Fibroblast of skin of scalp (primary cell): ENCODE measurements at places on chromosomes 6 and 20.

- no peak for DNase-seq
Observed at GRCh38 chr6:43806043-43806757, 36.2 kb downstream of the VEGFA start.

- DNase-seq, result no peak
Observed at GRCh38 chr20:25690427-25690826, 6.2 kb downstream of the ZNF337 start.

- DNase-seq, result no peak
Observed at GRCh38 chr6:6646859-6647258, 58.3 kb downstream of the LY86 start.

GRCh38 chr20:51966296-51966971 is 164.1 kb upstream of the SALL4 start:
- DNase-seq, result peak; percentile 74

DNA sequence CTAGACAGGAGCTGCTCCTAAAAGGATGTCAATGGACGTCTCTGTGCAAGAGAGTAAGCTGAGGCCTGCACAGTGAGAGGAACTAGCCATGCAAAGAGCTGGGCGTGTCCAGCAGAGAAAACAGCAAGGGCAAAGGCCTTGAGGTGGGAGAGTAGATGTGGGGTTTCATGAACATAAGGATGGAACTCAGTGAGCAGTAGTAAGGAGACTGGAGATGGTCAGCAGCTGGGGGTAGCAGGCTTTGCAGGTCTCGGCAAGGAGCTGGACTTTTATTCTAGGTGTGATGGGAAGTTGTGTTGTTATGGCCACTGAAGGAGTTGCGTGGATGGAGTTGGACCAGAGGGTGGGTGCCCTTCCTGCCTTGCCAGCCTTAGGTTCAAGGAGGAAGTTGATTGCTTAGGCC is 90.7 kb upstream of the SIRPA start:
- no peak for DNase-seq

- no peak for DNase-seq
Observed at GRCh38 chr20:64115171-64115911, 8.0 kb upstream of the NPBWR2 start.

- DNase-seq, result no peak
Observed at GRCh38 chr6:43468240-43468639, 9.1 kb upstream of the TJAP1 start.

- no peak for DNase-seq
Observed at GRCh38 chr6:142409794-142410193, 108.0 kb downstream of the ADGRG6 start.

- DNase-seq, result peak; percentile 86
Observed at GRCh38 chr6:138691595-138692057, 81.9 kb upstream of the CCDC28A start.

DNA sequence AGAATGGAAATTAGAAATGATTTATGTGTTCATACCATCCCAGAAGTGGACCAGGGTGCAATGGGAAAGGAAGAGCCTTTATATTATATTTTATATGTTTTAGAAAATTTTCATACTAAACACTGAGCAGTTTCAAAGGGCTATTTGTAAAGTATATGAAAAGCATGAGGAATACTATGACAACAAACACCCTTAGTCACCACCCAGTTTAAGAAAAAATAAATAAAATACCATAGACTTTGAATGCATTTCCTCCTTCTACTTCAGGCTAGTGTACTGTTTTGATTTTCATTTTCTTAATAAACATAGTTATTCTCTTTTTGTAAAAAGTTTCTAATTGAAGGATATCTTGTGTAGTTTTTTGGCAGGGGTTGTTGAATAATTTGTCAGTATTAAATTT is 191.1 kb downstream of the PLCB4 start:
- no peak for DNase-seq

DNA sequence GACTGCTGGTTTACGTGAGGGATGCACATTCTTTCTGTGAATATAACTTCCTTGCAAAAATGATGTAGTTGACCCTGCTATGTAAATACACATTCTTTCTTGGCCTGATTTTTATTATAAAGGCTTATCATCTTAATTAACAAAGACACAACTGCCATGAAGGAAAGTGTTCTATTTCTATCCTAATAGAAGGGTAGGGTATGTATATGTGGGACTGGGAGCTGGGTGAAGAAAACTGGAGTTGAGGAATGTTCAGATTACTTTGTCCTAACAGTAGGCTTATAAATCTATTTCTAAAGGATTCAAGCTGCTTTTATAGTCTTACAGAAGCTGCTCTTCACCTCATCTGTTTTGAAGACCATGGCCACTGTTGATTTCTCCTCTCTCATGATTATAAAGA is 76.5 kb upstream of the RGS17 start:
- no peak for DNase-seq

DNA sequence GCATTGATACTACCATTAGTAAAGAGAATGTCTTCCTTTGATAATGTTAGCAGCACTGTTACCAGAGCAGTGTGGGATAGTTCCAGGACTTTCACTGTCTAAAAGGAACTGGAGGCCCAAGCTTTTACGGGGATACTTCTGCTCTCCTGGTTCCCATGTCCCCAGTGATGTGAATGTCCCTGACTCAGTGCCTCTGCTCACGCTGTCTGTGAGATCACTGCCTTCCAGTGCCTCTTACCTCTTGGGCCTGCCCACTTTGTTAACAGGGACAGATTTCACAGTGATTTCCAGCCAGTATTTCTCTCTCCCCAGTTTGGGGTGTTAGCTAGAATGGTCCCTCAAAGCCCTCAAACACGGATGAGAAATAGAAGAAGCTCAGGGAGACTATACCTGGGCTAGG is 14.4 kb downstream of the PTPRA start:
- no peak for DNase-seq

- no peak for DNase-seq
Observed at GRCh38 chr6:131443514-131443913, 129.5 kb upstream of the ARG1 start.

- DNase-seq, result no peak
Observed at GRCh38 chr6:36850021-36850420, 10.8 kb upstream of the CPNE5 start.

DNA sequence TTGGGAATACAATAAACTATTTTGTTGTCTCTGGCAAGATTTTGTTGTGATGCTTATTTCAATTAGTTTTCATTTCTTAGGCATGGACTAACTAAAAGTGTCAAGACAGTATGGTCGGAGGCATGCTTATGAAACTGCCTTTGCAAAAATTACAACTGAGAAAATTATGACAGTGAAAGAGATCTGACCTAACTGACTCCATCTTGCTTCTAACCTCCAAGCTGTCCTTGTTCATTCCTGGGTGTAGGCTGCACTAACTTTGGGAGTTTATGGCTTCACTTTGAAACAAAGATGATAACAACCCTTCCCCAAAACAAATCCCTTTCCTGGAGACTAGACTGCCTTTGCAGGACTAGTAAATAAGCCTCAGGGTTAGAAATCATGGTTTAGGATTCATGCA is 4.1 kb upstream of the SHLD1 start:
- DNase-seq, result no peak

- DNase-seq, result no peak
Observed at GRCh38 chr20:3711484-3711941, 887 bp downstream of the SIGLEC1 start.

- no peak for DNase-seq
Observed at GRCh38 chr6:6593867-6594468, 5.4 kb downstream of the LY86 start.

DNA sequence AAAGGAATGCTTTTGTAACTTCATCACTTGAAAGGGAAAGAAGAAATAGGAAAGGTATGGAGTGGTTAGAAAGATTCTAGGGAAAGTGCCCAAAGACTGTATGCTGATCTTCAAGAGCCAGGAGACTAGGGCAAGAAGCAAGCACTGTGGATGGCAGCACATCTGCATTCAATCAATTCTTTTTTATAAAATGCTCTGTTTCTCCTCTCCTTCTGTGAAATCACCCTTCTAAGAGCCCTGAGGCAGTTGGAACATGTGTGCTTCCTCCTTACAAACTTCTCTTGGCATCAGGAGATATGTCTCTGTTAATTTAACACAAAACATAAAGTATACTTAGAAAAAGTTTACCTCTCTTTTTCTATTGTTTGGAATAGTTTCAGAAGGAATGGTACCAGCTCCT is 1162.2 kb upstream of the GJE1 start:
- DNase-seq, result peak; percentile 62

DNA sequence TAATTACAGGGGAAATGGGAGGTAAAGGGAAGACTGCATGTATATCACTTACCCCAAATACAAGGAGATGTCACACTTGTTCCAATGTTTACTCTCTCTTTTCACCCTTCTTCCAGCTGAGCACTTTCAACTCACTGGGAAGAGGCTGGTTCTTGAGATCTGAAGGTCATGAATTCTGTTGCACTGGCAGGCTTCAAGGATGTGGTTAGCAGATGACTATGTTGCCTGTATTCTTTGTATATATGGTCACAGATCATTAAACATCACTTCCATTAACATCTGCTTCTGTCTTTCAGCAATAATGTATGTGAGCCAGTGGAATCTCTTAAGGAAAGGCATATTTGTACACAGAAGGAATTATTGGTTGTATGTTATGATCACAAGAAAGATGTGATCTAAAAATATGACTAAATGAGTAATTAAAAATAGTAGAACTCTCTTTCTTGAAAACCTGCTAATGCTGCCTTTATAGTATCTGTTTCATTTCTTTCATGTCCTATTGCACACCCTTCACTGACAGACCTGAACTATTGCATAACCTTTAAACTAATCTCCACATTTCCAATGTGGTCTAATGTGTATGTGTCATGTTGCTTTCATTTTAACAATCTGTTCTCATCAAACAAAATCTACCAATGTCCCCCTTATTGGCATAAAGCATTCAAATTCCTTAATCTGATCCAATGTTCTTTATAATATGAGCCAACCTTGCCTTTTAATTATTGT is 131.4 kb upstream of the EPHA7 start:
- no peak for DNase-seq

DNA sequence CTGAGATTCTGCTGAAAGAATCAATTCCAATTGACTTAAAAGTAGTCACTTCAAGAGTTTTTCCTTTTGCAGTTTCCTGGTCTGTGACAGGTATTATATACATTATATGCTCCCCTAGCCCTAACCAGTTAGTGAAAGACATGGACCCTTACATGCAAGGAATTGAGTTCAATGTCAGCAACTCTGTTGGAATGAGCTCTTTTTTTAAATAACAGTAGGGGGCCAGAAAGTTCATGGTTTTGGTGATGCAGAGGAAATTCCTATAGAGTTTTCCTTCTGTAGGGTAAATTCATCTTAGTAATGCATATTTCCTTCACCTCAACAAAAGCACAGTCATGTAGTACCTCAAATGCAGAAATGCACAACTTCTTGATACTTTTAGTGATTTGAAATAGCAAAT is 172.2 kb downstream of the KIF6 start:
- DNase-seq, result peak; percentile 84

- peak; percentile 80 for DNase-seq
Observed at GRCh38 chr20:31496761-31497295, 17.4 kb upstream of the HM13 start.

- no peak for DNase-seq
Observed at GRCh38 chr20:37901240-37901639, 1.7 kb upstream of the VSTM2L start.

GRCh38 chr20:58407201-58407873 is 18.3 kb downstream of the VAPB start:
- peak; percentile 31 for DNase-seq

DNA sequence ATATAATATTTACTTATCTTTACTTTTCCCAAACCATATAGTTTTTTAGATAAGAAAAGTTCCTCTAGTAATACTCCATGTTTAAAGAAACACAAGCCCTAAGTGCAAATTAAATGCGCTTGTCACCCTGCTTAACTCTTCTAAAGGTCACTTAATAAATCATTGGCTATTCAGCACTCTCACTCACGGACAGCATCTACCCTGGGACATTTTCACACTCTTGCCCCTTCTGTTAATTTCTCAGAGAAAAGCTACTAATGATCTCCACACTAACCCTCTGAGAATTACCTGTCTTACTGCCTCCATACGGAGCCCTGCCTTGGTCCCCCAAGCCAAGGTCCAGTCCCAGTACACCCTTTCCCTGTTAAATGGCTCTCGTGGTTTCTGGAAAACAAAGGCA is 102.2 kb downstream of the NRN1 start:
- no peak for DNase-seq

DNA sequence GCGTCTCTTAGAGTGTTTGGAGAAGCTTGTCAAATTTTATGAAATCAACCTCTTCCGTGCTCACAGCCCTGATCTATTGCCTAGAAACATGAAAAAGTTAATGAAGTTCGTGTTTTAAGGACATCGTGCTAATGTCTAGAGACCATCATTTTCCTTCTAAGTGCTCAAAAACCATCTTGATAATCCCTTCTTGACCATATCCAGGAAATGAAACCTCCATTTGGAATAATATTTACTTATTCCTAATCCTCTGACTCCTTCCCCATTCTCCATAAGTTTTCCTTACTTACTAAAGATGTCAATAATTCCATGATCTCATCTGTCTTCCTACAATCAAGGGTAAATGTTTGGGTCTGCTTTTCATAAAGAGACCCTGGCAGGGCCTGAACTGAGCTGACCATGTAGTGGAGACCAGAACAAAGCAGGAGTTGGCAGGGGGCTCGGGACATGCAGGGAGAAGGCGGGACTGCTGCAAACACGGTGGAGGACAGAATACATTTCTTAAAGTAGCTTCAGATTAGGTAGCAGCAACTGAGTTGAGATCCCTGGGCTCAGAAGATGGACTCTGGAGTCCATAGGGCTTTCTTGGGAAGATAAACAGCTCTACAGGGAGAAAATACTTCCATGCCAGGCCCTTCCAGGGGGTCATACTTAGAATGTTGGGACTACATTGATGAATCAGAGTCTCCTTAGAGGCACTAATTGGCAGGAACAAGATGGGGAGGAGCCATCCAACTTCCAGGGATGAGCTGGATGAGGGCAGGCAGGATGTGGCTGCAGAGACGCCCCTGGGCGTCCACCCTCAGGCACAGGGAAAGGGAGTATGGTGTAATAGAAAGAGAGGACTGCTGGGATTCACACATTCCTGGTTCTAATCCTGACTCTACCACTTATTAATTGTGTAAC is 100.7 kb downstream of the RIN2 start:
- DNase-seq, result peak; percentile 90

DNA sequence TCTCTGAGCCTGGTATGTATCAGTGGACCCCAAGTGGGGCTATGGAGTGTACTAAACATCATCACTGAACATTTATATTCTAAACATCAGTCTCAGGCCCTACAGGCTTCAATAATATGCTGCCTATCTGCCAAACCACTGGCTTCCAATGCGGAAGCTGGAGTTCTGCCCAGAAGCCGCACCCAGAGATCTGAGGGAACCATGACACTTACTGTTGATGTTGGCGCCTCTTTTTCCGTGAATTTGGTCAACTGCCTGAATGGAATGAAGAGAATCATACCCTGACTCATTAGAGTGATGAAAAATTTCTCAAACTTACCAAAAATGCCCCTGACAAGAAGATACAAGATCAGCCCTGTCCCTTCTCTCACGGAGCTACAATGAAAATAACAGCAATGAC is 66.2 kb downstream of the SLC22A23 start:
- DNase-seq, result peak; percentile 100

- no peak for DNase-seq
Observed at GRCh38 chr6:108768166-108768555, 80.1 kb upstream of the ARMC2 start.

GRCh38 chr6:117829594-117830319 is 77.3 kb upstream of the SLC35F1 start:
- DNase-seq, result peak; percentile 75
